MM.1S (cell line): ENCODE measurements at places on chromosomes 2 and 18.

GRCh38 chr18:7646174-7646886 is 79.2 kb downstream of the PTPRM start:
- no peak overlapping the region for H3K27ac ChIP-seq
- no peaks in the 10 kb centered on the region for H3K36me3 ChIP-seq
- H3K4me3 ChIP-seq, result no peak overlapping the region
- no peaks in the 10 kb centered on the region for H3K27me3 ChIP-seq

- no peak overlapping the region for H3K4me3 ChIP-seq
- DNase-seq, result no peak
- H3K36me3 ChIP-seq, result no peaks in the 10 kb centered on the region
- no peak overlapping the region for H3K27ac ChIP-seq
- no peaks in the 10 kb centered on the region for H3K4me1 ChIP-seq
- no peaks in the 10 kb centered on the region for H3K27me3 ChIP-seq
Observed at GRCh38 chr2:73588177-73588576, 54.0 kb downstream of the NAT8 start.

- H3K36me3 ChIP-seq, result no peaks in the 10 kb centered on the region
- DNase-seq, result no peak
- H3K4me1 ChIP-seq, result no peaks in the 10 kb centered on the region
Observed at GRCh38 chr2:164745012-164745797, 96.4 kb downstream of the COBLL1 start.

DNA sequence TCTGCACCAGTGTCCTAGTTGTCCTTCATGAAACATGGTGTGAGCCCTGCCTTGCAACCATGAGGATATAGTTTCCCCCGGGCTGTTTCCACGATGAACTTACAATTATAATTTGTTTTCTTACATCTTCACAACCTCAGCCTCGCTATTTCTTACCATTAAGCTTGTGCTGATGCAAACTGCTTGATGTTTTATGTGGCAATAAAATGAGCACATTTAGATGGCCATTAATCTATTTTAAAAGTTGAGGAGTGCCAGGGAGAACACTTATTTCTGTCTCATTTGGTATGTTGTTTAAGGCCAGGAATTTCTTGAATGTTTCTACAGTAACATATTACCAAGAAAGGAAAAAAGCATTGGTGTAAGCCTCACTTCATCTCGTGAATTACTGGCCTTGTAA is 214.5 kb upstream of the SLC8A1 start:
- no peak for DNase-seq
- H3K27me3 ChIP-seq, result no peaks in the 10 kb centered on the region
- H3K4me3 ChIP-seq, result no peak overlapping the region
- H3K4me1 ChIP-seq, result no peaks in the 10 kb centered on the region
- no peak overlapping the region for H3K27ac ChIP-seq
- H3K36me3 ChIP-seq, result no peaks in the 10 kb centered on the region

- H3K4me3 ChIP-seq, result no peak overlapping the region
- no peaks in the 10 kb centered on the region for H3K27me3 ChIP-seq
- no peak overlapping the region for H3K27ac ChIP-seq
- no peaks in the 10 kb centered on the region for H3K4me1 ChIP-seq
- DNase-seq, result no peak
- no peaks in the 10 kb centered on the region for H3K36me3 ChIP-seq
Observed at GRCh38 chr2:236143811-236144210, 24.4 kb downstream of the GBX2 start.

GRCh38 chr2:236526455-236527158 is 43.0 kb upstream of the ACKR3 start:
- DNase-seq, result no peak
- H3K4me3 ChIP-seq, result no peak overlapping the region
- no peaks in the 10 kb centered on the region for H3K36me3 ChIP-seq

GRCh38 chr18:2627821-2628276 is 27.7 kb upstream of the SMCHD1 start:
- DNase-seq, result no peak
- no peaks in the 10 kb centered on the region for H3K27me3 ChIP-seq
- no peaks in the 10 kb centered on the region for H3K4me1 ChIP-seq
- H3K27ac ChIP-seq, result no peak overlapping the region
- H3K4me3 ChIP-seq, result no peak overlapping the region

DNA sequence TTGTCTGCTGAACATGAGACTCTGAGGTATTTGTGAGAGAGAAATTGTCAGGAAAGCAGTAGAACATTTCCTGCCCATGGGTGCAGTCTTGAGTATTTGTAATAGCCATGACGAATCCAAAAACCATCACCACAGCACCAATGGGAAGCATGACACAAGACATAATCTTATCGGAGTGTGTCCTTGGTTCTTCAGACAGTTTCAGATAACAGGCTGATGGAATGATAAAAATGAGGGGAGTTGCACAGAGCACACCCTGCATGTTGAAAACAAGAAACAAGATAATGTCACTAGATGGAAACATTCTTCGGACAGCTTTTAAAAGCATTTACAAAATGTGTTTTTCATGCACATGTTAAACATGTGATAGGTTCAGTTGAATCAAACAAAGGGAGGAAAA is 56.9 kb downstream of the SLC38A11 start:
- H3K4me1 ChIP-seq, result peaks cover 11% of the 10 kb centered on the region
- no peak overlapping the region for H3K4me3 ChIP-seq
- DNase-seq, result no peak
- no peak overlapping the region for H3K27ac ChIP-seq
- no peaks in the 10 kb centered on the region for H3K36me3 ChIP-seq
- no peaks in the 10 kb centered on the region for H3K27me3 ChIP-seq

DNA sequence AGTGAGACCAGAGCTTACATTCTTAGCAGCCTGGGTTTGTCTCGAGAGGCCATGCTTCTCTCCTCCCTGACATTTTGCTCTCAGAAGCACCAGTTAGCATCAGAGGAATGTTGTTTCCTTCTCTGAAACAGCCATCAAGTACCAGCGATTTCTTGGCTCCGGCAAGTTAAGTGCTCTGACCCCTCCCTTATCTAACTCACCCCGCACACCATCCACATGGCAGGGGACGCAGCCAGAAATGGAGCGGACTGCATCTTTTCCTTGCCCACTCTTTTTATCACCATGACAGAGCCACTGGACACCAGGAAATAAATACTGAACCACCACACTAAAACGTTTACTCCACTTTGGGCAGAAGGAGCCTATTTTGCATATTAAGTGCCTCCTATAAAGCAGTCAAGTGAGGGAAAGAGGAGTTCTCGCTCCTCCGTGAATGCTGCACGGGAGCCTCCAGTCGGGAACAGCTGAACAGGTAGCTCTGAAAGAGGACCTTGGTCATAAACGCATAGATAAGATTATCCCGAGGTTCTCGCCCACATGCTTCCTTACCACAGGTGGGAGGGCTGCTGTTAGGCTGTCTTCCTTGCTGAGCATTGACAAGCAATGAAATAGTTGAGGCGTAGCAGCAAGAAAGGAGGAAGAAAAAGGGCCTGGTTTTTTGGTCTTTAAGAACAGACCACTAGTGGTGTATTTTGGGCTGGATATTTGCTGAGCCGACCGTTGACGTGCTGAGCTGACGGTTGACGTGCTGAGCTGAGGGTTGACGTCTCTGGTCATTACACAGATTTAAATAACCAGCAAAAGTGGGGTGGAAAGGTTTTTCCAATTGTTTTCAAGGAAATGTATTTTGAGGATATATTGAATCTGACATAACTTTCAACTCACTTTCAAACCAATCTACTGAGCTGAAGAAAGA is 71.4 kb upstream of the ITGB6 start:
- no peaks in the 10 kb centered on the region for H3K36me3 ChIP-seq
- H3K4me3 ChIP-seq, result no peak overlapping the region
- H3K4me1 ChIP-seq, result 0 out of 2 replicates have a peak, but pooled peaks cover 3% of the 10 kb centered on the region

GRCh38 chr2:157800838-157801495 is 75.2 kb downstream of the ACVR1 start:
- no peaks in the 10 kb centered on the region for H3K27me3 ChIP-seq
- no peak overlapping the region for H3K27ac ChIP-seq
- H3K4me3 ChIP-seq, result no peak overlapping the region
- no peak for DNase-seq
- no peaks in the 10 kb centered on the region for H3K4me1 ChIP-seq

DNA sequence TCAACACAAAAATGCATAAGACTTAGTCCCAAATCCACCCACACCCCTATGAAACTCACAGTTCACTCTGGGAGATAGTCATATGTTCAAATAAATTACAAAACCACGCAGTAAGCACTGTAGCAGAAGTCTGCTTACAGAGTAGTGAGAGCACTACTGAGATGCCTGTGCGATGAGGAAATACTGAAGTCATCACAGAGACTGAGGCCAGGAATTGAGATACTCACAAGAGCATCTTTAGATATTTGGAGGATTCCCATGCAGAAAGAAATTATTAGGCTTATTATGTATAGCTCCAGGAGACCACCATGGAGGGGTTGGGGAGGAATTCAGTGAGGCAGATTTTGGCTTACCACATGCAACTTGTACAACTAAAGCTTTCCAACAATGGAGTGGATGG is 82.3 kb downstream of the ANTXR1 start:
- H3K27me3 ChIP-seq, result no peaks in the 10 kb centered on the region
- H3K4me1 ChIP-seq, result no peaks in the 10 kb centered on the region
- DNase-seq, result no peak
- no peaks in the 10 kb centered on the region for H3K36me3 ChIP-seq

DNA sequence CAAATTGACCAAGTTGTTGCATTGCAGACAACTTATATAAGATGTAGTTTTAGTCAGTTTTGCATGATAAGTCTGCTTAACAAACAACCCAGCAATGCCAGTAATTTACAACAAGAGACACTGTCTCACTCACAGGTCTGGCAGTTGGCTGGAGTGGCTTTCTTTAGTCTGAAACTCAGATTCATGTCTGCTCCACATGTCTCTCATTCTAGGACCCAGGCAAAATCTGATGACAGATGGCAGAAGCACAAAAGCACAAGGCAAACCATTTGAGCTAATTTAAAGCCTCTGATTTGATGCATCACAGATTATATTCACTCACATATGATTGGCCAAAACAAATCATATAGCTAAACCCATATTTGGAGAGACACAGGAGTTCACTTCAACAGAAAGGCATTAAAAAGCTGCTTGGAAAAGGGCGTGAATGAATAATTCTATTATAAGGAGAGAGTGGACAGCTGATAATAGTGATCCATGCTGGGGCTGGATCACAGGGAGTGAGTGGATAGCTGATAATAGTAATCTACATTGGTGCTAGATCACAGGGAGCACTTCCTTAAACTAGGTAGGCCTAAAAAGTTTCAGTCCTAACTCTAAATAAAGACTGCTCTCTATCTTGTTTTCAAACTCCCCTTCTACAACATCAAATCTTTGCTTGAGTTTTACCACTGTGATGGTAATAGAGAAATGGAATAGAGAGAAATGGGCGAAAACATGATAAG is 593.2 kb upstream of the ZNF804A start:
- DNase-seq, result no peak
- no peaks in the 10 kb centered on the region for H3K27me3 ChIP-seq
- no peak overlapping the region for H3K27ac ChIP-seq
- no peaks in the 10 kb centered on the region for H3K4me1 ChIP-seq
- no peaks in the 10 kb centered on the region for H3K36me3 ChIP-seq

DNA sequence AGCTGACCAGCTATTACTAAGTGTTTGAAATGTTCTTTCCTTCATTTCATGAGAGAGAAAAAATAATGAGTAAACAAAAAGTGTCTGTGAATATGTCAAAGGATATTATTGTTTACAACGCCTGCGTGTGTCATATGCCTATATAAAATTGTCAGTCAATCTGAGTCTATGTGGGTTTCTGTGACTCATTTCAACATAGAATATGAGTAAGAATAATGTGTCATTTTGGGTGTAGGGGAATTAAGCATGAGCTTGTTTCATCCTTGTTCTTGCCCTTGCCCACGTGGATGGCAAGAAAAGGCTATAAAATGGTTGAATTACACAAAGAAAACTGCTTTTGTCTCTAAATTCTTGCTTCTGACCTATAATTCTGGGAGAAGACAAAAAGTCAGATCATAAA is 466.0 kb downstream of the PTH2R start:
- no peaks in the 10 kb centered on the region for H3K4me1 ChIP-seq
- no peaks in the 10 kb centered on the region for H3K27me3 ChIP-seq
- H3K36me3 ChIP-seq, result no peaks in the 10 kb centered on the region

DNA sequence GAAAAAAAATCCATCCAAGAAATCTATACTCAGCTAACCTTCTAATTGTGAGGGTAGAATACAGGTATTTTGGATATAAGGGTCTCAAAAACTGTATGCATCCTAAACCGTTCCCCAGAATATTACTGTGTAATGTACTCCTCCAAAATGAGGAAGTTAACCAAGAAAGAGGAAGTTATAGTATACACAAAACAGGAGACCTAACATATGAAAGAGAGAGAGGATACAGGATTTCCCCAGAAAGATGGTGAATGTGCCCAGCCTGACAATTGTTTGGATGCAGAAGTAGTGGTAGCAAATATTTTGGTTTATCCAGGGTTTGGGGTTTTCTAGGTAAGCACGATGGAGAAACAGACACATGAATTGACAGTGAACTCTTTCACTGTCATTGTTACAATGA is 50.6 kb downstream of the GALNT3 start:
- DNase-seq, result no peak
- no peak overlapping the region for H3K27ac ChIP-seq
- no peaks in the 10 kb centered on the region for H3K27me3 ChIP-seq
- H3K4me3 ChIP-seq, result no peak overlapping the region
- H3K36me3 ChIP-seq, result 0 out of 2 replicates have a peak, but pooled peaks cover 2% of the 10 kb centered on the region

DNA sequence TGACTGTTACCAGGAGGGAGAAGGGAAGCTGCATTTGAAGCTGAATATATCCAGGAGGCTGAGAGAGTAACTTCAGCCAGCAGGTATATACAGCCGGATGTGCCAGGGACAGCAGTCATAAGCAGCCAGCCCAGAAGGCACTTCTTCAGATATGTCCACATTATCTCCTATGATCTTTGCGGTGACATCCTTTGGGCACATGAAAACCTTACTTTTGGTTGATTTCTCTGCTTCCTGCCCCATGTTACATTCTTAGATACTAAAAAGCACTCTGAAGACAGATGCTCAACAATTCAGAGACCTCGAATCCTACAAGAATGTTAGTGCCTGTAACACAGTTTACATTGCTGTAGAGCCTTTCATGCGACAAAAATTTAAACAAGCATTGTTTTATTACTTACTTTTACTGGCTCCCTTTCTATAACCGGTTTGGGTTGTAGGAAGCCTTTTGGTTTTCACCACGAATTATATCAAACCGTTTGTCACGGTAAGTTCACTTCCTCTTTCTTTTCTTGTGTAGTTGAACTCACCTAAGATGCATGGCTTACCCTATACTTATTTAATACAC is 50.3 kb upstream of the TLK1 start:
- peak; percentile 32 for DNase-seq
- peaks cover 7% of the 10 kb centered on the region; the same call in 1 of the 2 replicates for H3K4me1 ChIP-seq
- H3K27ac ChIP-seq, result peak overlapping the region; percentile 17; the same call in 1 of the 2 replicates
- H3K4me3 ChIP-seq, result peak overlapping the region; percentile 41
- H3K36me3 ChIP-seq, result no peaks in the 10 kb centered on the region
